Stimulated activated CD8-positive, alpha-beta memory T cell treated with anti-CD3 and anti-CD28 coated beads, Interleukin-15, amount 100 ng/mL, for 48 hours (primary cell): ENCODE measurements at places on chromosomes 1 and 21.

GRCh38 chr1:36894824-36895223, 139.5 kb downstream of the GRIK3 start:
- DNase-seq, result no peak

DNA sequence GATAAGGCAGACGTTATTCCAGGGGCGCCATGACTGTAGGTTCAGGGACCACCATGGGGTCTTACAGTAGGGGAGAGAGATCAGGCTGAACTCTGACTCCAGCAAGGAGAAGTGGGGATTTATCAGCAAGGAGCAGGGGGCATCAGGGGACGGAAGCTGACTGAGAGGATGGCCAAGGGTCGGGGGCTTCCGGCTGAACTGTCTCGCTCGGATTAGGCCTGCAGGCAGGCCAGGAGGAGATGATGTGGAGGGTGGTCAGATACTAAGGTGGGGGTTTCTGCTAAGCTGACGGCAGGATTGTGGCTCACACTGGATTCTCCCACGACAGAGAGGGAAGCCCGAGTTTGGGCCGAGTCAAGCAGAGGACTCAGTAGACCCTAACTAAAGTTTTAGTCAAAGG, 186.9 kb upstream of the VAMP3 start:
- DNase-seq, result no peak

- DNase-seq, result no peak
Measured at GRCh38 chr1:244665771-244666217, 12.9 kb downstream of the DESI2 start.

- DNase-seq, result no peak
Measured at GRCh38 chr1:30950053-30950452, 41.5 kb upstream of the SDC3 start.

- no peak for DNase-seq
Measured at GRCh38 chr1:56540467-56540866, 38.9 kb downstream of the PLPP3 start.

- DNase-seq, result no peak
Measured at GRCh38 chr1:222390181-222390580, 157.7 kb downstream of the HHIPL2 start.

- no peak for DNase-seq
Measured at GRCh38 chr1:96355961-96356360, 365.6 kb upstream of the PTBP2 start.

GRCh38 chr1:204830747-204831146, 39.9 kb upstream of the NFASC start:
- DNase-seq, result no peak

DNA sequence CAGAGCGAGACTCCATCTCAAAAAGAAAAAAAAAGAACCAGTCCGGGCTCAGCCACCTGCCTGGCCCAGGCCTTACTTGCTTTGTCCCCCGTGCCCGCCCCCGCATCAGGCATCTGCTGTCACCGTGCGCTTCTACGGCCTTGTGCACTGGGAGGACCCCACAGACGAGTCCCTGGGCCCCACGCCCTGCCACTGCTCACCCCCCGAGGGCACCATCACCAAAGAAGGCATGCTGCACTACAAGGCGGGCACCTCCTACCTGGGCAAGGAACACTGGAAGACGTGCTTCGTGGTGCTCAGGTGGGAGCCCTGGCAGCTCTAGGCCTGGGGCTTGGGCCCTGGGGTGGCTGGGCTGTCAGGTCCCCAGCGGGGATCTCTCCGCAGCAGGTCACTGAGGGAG, 5.6 kb upstream of the SLC25A34 start:
- DNase-seq, result no peak

GRCh38 chr1:198575292-198575691, 34.8 kb upstream of the ATP6V1G3 start:
- DNase-seq, result no peak

GRCh38 chr1:1511533-1512285, at the start of gene ATAD3A:
ATAD3A (plus strand) TSS chr1:1512162; CDS start chr1:1512269, 107 bp downstream.
- peak; percentile 97 for DNase-seq

DNA sequence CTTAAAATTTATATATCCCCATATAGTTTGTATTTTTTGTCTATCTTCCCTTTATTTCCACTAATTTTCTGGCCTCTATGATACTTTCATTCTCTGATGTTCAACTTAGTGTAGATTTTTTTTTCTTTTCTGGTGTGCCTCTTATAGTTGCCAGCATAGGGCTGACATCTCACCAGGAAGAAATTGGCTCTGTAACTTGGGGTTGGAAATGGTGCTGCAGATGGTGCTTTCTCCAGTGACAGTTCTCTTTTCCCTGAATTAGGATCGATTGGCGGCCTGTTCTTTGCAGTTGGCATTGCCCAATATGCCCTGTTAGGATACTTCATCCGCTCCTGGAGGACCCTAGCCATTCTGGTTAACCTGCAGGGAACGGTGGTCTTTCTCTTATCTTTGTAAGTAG, 50.3 kb downstream of the SLC22A15 start:
- no peak for DNase-seq

DNA sequence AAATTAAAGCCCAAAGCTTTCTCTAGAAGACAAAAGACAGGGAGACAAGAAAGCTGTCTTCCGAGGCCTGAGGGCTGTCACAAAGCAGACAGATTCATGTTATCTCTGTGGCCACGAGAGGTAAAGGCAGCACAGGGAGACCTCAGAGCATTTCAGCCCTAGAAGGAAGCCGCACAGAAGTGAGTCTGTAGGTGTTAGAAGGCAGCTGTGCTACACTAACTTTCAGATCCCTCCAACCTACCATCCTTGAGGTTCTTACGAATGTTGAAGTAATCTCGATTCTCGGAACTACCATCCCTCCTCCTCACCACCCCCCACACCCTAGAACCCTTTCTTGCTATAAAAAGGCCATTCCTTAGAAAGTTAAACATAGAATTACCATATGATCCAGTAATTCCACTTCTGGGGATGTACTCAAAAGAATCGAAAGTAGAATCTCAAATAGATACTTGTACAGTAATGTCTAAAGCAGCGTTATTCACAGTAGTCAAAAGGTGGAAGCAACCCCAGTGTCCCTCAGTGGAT, 21.5 kb upstream of the LYST start:
- peak; percentile 51 for DNase-seq

DNA sequence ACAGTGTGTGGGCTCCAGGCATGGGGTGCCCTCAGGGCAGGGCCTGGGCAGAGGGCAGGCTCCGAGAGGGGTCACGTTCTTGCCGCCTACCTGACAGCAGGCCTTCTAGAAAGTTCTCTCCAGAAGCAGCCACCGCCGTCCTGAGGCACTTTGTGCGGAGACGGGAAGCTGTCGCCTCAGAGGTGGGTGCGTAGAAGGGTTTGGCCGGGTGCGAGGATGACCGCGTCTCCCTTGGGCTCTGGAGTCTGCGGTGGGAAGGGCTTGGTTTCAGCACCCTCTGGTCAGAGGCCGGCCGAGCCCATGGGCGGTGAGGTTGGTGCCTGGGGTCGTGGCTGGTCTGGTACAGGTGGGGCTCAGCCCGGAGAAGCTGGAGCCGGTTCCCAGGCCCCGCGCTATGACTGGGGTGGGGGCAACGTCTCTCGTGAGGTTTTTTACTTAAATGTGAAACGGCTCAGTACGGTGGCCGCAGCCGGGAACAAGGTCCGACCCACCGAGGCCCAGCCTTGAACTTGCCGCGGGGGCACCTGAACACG, 10.1 kb upstream of the TTLL10 start:
- DNase-seq, result no peak

DNA sequence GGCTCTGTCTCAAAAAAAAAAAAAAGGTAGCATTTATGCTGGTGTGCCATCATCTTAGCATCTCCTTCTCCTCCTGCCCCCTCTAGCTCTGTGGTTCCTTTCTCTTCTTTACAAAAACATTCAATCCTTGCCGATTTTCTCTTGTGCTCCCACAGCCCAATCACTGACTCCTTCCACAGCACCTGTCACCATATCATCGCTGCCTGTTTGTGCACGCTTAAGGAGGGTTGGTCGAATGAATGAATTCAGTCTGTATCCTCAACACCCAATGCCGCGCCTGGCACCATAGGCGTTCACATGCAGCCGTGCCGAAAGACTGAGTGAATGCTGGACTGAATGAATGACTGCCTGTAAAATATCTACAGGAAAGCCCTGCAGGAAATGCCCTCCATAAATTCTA, 7.9 kb downstream of the RNU5D-1 start:
- DNase-seq, result no peak

DNA sequence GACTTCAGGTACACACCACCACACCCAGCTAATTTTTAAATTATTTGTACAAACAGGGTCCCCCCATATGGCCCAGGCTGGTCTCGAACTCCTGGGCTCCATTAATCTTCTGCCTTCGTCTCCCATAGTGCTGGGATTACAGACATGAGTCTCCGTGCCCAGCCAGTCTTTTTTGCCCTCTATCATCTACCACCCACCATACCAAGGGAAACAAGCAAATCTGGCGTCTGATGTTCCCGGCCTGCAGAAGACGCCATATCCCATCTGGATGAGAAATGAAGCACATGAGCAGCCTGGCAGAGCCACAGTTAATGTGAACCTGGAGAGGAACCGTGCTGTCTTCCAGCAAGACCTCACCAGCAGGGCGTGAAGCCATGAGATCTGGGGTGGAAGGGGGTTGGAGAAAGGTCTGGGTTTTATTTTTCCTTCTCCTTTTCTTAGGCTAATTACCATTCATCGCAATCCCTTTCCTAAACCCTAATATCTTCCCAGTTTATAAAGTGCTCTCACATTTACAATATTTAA, 1.8 kb upstream of the PRELP start:
- no peak for DNase-seq

DNA sequence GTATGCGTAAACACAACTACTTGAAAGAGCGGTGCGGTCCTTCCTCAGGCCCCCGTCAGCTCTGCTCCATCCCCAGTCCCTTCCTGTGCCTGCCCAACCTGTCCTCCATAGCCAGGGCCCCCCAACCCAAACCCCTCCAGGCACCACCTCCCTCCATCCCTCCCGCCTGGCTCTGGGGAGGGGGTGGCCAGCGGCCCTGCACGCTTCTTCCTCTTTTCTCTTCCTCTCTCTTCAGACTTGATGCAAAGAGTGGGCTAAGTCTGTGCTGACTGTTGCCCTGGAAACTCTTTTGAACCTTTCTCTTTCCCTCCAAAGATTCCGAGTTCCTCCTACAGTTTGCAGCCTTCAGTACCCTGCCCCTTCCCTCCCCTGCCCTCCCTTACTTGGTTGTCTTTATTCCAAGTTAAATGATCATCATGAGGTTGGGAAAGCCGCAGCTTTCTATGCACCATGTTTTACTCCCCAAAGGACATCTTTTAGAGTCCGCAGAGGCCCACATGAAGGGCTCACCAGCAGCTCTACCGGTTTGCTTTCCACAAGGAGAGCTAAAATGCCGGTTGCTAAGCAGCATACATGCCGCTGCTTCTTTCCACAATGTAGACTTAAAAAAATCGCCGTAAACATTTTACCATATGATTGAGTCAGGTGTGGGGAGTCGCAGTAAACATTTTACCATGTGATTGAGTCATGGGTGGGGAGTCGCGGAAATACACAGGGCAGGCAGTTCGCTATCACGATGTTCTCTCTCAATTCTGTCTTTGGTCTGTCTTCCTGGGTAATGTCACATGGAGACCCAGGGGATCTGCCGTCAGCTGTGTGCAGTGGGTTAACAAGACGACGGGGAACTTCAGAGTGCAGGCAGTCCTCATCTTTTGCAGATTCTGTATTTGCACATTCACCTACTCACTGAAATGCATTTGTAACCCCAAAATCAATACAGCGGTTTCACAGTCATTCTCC, 525.3 kb downstream of the KIF26B start:
- DNase-seq, result no peak

DNA sequence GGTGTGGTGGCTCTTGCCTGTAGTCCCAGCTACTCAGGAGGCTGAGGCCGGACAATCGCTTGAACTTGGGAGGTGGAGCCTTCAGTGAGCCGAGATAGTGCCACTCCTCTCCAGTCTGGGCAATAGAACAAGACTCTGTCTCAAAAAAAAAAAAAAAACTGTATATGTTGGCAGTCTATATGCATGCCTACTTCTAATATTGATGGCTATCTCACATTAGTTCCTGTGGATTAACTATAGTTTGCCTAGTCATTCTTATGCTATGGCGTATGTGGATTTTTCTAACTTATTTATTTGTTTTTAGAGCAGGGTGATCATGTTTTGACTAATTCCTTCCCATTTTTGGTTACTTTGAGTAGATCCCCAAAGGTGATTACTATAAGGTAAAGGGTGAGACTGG, 9.4 kb downstream of the GSTM1 start:
- DNase-seq, result no peak

- no peak for DNase-seq
Measured at GRCh38 chr1:15083578-15083977, 70.0 kb upstream of the TMEM51 start.
